Activated T-cell treated with anti-CD3 and anti-CD28 coated beads for 1 hour (primary cell): ENCODE measurements at places on chromosomes 12 and 14.

- no peak for DNase-seq
These were observed 850.3 kb upstream of the FOXG1 start for GRCh38 chr14:27916326-27916725.

GRCh38 chr14:75578786-75579337 is 442 bp downstream of the FLVCR2 start:
- no peak for DNase-seq

GRCh38 chr14:66295386-66295785 is 190.8 kb upstream of the CCDC196 start:
- DNase-seq = no peak

DNA sequence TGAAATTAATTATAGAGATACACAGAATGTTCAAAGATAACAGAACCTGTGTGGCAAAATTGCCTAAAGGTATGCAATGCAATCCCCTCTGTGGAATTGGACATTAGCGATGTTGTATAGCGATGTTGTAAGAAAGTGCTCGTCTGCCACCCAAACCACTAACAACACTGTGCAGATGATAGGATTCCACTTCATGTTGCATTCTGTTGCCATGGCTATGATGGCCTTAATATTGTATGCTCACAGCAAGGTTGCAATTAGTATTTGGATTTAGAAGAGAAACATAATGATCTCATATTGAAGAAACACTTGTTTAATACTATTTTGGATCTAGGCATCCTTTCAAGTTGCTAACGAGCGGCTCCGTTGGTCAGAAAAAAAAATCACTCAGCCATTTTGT is 260.3 kb downstream of the BCAT1 start:
- DNase-seq = no peak
